ENCODE measurements at places on chromosomes 7 and 10.

GRCh38 chr10:87818505-87819288 lies 671 bp upstream of the ATAD1 start:
- DNase-seq, result peak; percentile 28

- no peak for DNase-seq
Observed at GRCh38 chr10:113661332-113661731, 2.5 kb downstream of the NRAP start.

GRCh38 chr7:107596881-107597581 lies 17.0 kb downstream of the BCAP29 start:
- DNase-seq, result no peak

- DNase-seq, result no peak
Observed at GRCh38 chr10:114811862-114812261, 9.7 kb upstream of the FHIP2A start.

- DNase-seq, result no peak
Observed at GRCh38 chr10:48239618-48240017, 34.9 kb downstream of the FRMPD2 start.

DNA sequence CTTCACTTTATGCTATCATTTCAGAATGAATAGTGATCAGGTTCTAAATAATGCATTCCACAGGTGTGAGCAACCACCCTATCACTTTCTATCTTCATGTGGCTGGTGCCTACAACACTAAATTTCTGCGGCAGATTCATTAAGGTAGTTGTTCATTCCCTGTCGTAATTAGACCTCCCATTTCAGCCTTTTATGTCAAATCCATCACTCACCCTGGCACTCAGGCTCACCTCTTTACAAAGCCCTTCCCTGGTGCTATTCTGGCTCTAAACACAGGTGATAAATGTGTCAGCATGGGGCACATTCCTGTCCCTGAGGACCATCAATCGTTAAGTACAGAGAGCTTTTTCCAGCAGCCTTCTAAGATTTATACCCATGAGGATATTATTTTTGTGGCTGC lies 300.0 kb upstream of the C7orf33 start:
- no peak for DNase-seq

DNA sequence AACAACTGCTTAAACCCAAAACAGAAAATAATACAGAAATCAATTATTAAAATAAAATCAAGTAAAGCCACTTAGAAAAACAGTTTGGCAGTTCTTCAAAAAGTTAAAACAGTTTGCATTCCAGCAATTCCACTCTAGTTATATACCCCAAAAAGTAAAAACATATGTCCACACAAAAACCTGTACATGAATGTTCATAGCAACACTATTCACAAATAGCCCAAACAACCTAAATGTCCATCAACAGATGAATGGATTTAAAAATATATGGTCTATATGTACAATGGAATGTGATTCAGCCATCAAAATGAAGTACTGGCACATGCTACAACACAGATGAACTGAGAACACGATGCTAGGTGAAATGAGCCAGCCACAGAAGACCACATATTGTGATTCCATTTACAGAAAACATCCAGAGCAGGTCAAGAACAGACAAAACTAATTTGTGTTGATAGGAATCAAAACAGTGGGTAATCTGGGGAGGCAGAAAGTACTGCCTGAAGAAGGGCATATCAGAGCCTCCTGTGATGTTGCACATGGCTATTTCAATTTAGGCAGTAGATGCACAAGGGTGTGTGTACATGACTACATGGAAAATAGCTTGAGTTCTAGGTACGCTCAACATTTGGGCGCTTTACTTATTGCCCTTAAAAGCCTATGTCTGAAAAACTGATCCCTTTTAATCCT lies 66.3 kb downstream of the CYTH3 start:
- no peak for DNase-seq

DNA sequence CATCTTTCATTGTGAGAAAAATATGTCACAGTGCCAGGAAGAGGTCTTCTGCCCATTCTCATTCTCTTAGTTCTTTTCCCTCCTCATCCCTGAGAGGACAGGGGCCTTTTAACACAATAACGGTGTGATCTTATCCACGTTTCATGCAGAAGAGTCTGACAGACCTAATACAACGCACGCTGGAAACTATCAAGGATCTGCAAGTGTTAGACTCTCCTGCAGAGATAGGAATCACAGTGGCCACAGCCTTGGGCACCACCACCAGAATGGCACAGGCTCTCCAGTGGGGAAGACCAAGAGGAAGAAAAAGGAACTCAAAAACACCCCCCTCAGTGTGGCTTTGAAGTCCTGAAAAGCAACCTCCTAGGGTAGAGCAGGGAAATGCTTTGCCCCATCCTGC lies 72.6 kb upstream of the LAMB4 start:
- DNase-seq, result no peak

DNA sequence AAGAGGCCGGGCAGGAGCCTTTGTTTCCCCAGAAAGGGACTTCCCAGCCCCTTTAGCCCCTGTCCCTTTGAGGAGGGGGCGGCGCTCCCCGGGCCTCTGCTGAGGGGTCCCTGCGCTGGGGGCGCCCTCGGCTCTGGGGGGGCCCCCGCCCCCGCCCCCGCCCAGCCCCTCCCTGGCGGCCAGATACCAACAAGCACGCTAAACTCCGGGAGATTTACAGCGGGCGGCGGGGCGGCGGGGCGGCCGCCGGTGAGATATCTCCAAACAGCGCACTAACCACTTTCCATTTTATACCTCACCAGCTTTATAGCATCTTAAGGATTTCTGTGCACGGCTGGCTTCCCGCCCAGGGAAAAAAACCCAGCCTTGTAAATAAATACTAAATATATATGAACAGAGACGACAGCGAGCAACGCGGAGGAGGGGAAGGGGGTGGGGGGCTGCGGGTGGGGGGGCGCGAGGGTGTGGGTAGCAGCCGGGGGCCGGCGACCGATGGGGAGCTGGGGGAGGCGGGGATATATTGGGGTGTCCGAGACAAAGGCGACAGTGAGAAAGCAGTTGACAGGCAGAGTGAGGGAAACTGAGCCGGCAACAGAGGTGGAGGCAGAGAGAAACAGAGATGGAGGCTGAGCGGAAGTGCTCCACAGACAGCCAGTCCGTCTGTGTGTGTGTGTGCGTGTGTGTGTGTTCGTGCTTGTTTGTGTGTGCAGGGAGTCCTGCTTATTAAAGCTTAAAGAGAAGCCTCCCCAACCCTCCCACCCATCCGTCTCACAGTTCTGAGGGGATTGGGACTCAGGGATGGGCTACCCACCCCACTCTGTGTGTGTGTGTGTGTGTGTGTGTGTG lies 85.8 kb downstream of the HIF1AN start:
- no peak for DNase-seq

- DNase-seq, result no peak
Observed at GRCh38 chr7:40009301-40009700, 59.2 kb downstream of the CDK13 start.

DNA sequence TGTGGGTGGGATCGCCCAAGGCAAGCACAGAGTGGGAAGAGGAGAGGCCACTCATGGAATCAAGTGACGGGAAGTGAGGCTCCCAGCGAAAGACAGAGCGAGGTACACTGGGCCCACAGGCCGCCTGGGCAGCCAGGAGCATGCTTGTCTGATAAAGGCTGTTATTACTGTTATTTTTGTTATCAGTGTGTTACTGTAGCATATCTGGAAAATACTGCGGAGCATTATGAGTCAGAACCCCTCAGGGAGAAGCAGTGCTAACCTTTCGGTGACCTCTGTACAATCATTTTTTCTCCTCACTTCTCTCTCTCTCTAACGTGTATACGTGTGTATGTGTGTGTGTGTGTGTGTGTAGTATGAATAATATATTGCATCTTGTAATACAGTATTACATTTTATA lies 3.8 kb upstream of the TCERG1L start:
- DNase-seq, result no peak

DNA sequence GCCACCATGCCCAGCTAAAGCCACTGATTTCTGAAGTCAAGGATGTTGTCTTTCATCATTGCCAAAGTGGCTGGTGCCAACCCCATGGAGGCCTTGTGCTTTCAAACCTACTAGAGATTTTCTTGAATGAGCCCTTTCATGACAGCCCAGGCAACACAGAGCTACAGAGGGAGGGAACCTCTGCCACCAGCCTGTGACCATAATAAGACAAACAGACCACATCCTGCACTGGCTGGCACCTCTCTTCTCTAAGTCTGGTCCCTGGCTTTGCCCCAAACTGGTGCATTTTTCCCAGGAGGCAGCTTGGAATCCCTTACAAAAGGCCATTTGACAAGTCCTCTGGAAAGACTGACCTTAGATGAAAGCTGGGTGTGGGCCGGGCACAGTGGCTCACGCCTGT lies 348.8 kb downstream of the GALNT17 start:
- DNase-seq, result no peak

GRCh38 chr7:109751241-109751640 lies 1181.6 kb downstream of the DNAJB9 start:
- DNase-seq, result peak; percentile 8

DNA sequence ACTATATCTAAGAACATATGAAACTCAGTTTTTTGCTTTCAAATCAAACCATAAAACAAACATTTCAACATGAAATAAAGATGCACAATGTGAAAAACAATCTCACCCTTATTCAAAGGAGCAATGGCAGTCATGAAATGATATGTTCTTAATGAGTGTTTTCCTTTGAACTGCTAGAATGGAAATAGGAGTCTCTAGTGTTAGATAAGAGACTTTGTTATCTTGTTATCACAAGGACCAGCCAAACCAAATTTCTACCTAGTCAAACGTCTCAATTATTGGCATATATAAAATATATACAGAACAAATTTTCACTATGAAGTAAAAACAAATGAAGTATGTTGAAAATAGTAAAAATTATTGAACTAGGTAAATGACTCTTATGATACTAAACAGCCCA lies 1.2 kb downstream of the VPS41 start:
- DNase-seq, result no peak

GRCh38 chr10:47147186-47147585 lies 152.8 kb upstream of the GDF10 start:
- no peak for DNase-seq

DNA sequence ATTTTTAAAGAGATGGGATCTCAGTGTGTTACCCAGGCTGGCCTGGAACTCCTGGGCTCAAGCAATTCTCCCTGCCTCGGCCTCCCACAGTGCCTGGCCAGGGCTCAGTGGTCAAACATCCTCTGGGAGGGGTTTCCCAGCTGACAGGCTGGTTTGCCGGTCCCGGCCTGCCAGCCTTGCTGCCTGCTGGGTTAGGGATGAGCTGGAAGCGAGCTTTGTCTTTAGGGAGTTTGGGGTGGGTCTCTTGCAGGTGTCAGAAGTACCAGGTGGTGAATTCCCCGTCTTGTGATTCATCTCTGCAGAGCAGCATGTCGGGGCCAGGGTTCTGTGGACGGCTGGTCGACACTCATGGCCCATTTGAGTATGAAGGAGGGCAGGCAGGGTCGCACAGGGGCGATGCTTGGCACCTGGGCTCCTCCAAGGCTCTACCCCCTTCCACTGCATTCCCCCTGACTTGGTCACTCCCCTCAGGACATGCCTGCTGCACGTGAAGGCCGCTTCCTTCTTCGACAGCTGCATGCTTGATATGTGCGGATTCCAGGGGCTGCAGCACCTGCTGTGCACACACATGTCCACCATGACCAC lies 30.3 kb downstream of the ZAN start:
- DNase-seq, result no peak

DNA sequence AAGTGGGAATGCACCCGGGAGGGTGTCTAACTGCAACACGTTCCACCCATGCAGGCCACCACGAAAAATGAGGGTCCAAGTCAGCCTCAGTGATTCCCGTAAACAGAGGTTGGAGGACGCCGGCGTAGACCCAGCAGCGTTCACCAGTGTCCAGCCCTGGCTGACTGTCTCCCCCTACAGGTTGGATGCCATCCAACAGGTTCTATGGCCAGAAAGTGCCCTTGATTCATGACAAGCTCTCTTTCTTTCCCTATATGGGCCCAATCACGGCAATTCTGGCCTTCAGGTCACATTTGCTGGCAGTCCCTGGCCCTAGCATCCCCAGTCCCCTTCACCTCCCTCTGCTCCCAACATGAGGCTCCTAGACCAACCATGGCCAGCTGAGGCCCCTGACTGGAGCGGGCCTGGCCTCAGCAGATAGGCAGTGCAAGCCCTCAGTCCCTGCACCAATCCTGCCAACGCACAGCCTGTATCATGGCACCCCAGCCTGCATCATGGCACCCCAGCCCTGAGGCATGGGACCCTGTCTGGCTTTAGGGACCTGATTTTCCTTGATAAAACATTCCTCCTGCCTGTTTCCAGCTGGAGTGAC lies 227.4 kb downstream of the GRID1 start:
- no peak for DNase-seq

GRCh38 chr7:68911754-68912153 lies 686.5 kb upstream of the AUTS2 start:
- no peak for DNase-seq

- peak; percentile 54 for DNase-seq
Observed at GRCh38 chr10:47041396-47042198, 130.4 kb downstream of the PTPN20 start.

- DNase-seq, result no peak
Observed at GRCh38 chr10:85542936-85543730, 823.5 kb downstream of the GRID1 start.

DNA sequence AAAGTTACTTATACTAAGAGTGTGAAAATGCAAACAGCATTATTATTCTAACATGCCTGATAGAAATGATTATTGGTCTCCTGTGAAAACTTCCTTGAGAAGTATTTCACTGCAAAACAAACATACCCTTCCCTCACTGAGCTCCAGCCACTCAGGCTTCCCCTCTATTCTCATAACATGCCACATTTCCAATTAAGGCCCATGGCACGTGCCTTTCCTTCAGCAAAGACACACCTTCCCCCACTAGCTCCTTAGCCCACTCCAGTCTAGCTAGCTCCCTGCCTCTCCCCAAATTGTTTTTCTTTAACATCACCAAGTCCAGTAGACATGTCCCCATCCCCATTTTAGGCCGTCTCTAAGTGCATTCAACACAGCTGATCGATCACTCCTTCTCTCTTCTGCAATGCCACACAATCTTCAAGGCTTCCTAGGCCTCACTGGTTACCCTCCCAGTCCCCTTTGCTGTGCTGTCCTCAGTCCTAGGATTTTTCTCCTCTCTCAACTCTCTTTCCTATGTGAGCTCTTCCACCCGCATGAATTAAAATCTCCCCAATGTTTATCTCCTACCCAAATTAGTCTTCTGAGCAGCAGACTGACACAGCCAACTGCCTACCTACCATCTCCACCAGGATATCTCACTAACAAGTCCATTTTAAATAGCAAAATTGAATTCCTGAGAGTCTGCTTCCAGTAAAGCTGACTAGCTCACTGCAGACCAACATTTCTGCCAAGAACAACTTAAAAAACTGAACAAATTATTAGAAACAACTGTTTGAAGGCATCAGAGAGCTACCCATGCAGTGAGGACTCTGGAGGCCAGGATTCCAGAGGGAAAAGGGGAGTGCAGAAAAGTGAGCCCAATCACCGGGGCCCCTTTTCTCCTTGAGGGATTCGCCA lies 11.9 kb downstream of the CYTH3 start:
- peak; percentile 36 for DNase-seq

GRCh38 chr10:6542999-6543430 lies 37.1 kb downstream of the PRKCQ start:
- no peak for DNase-seq

GRCh38 chr10:97169063-97169462 lies 16.7 kb downstream of the SLIT1 start:
- no peak for DNase-seq

DNA sequence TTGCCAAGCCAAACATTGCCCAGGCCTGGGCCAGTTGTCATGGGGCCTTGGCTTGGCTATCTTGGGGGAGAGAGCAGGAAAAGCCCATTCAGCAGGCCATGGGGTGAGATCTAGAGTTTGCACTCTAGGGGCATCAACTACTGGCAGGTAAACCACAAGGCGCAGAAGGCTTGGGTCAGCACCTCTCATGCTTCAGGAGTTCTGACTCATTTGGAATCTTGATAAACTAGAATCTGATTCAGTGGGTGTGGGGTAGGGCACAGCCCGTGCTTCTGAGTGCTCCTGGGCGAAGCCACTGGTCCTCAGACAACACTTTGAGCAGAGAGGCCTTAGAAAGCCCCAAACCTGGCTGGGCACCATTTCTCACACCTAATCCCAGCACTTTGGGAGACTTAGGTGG lies 81.1 kb downstream of the RGS10 start:
- DNase-seq, result no peak
